C1 segment of cervical spinal cord (tissue), 14 donors: ENCODE measurements at places on chromosomes 12 and 14.

GRCh38 chr12:104288635-104289274 lies 14.8 kb upstream of the EID3 start:
- DNase-seq, result peak; percentile 90

DNA sequence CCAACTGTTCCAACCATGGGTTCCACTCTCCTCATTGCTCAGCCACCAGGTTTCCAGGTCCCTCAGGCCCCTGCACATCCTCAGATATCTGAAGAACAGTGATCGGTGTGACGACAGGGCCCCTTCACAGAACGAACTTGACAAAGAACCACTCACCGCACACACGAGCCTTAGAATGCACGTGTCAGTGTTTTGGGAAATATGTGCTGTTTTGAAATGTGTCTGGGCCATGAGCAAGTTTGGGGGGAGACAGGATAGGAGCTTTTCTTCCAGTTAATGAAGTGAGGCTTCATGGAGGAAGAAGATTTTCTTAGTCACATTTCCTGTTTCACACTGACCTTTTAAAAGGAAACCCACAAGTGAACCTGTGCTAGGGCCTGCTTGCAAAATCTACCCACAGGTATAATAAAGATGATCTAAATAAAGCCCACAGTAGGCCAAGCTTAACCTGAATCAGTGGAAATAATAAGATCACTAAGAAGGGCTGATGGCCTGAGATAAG lies 58.6 kb downstream of the ZFP36L1 start:
- no peak for DNase-seq

GRCh38 chr12:27542628-27543027 lies 18.6 kb downstream of the PPFIBP1 start:
- DNase-seq, result no peak

- DNase-seq, result no peak
Observed at GRCh38 chr14:57068511-57068910, 200.2 kb downstream of the EXOC5 start.

GRCh38 chr12:780750-781379 lies 28.5 kb downstream of the WNK1 start:
- no peak for DNase-seq

DNA sequence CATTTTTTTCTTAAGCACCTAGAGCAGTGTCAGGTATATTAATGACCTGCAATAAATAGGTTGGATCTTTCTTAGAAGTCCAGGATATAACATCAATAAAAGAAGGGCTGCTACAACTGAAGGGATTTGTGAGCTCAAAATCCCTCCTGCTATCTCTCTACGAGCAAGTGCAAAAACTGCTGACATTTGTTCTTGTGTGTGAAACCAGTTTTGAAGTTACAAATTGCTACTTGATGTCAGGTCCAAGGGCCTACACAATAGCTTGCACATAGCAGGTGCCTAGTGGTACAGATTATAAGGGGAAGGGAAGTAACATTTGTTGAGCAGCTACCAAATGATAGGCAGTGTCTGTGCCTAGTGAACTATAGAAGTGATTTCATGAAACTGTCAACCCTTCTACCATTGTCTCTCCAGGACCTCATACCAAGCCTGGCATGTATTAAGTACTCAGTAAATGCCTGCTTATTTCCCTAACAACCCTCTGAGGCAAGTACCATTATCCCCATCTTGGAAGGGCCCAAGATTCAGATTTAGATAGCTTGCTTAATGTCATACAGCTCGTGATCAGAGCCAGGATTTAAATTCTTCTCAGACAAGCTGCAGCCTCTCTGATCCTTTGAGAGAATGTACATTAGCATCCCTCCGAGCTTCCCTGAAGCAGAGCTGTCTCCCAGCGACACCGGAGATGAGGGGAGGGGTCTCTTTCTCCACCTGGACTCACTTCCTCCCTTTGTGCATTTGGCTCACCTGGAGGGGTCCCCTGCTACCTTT lies 300.3 kb downstream of the ZFP36L1 start:
- no peak for DNase-seq
